ENCODE measurements at places on chromosomes 6 and 20.

GRCh38 chr20:24507182-24507853 is 37.9 kb downstream of the SYNDIG1 start:
- DNase-seq = no peak

- no peak for DNase-seq
These were observed 212.3 kb upstream of the HEY2 start for GRCh38 chr6:125537090-125537489.

DNA sequence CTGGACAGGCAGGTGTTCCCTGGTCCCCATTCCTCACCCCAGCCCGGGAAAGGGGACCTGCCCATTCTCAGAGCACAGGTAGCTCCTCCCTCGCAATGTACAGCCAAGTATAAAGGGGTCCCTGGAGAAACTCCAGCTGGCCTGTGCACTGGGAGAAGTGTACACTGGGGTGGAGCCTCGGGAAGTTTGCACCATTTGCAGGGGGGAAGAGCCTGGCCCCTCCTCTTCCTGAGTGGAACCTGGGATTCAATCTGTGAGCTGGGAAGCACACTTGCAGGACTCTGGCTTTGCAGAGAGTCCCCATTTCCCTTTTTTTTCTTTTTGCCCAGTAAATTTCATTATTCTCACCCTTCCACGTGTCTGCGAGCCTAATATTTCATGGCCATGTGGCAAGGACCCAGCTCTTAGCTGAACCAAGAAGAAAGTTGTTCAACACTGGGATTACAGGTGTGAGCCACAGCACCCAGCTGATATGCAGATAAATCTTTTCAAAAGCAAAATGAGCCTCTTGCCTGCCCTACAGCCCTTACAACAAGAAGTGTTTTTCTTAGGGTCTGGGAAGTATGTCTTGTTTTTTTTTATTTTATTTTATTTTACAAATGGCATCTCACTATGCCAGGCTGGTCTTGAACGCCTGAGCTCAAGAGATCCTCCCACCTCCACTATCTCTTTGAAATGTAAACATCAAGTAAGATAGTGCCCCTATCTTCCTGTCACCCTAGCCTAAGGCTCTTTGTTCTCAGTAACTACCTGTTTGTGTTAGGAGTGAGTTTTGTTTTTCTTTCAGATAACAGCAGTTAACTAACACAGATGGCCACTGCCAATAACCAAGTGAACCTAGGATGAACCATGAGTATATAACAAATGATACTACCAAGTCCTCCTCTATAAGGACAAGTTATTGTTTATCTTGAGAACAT is 9.3 kb upstream of the RNGTT start:
- DNase-seq = no peak

DNA sequence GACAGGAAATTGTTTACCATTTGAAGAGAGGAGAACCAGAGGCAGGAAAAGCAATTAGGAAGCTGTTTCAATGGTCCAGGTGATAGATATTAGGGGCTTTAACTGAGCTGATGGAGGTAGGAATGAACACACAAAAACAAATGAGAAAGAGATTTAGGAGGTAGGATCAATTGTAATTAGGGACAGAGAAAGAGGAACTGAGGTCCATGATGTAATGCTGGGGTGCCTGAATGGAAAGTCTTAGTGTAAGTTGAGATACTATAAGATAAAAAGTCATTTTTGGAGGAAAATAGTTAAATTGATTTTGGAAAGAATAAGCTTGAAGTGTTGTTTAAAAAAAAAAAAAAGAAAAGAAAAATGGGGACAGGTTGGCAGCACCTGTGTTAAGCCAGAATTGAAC is 58.5 kb upstream of the B3GAT2 start:
- DNase-seq = no peak

DNA sequence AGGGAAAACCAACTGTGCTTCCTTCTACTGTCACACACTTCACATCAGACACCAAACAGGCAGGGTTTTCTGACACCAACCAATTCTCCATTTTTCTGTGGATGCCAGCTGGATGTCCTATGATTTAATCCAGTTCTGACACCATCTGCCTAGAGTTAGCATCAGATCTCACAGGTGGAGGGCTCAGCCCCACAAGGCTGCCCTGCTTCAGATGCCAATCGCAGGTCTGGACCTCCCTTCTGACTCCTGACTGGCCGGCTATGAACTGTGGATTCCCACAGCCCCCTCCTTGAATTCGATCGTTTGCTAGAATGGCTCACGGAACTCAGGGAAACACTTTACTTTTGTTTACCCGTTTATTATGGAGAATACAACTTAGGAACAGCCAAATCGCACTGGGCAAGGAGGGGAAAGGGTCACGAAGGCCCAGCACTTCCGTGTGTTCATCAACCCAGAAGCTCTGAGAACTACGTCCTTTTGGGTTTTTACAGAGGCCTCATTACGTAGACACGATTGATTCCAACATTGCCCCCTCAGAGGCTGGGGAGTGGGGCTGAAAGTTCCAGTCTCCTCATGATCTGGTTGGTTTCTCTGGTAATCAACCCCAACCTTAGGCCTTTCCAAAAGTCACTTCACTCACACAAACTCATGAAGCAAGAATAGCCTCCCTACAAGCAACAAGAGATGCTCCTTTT is 25.4 kb upstream of the MAS1 start:
- DNase-seq = no peak

- no peak for DNase-seq
These were observed 310.3 kb downstream of the CLVS2 start for GRCh38 chr6:123306334-123306733.

GRCh38 chr6:136158387-136158821 is 91.7 kb downstream of the MTFR2 start:
- no peak for DNase-seq

Measured in cortex of kidney (tissue), 1 donor.